ENCODE measurements at places on chromosomes 1 and 21. TPM values are rescaled to one million over a fixed set of nuclear protein-coding genes. Genes with fewer than 3 reads are reported as not detected.

OR2T29 gene
- not detected for polyA plus RNA-seq

SLAMF1 gene
- polyA plus RNA-seq: not detected

FAF1 gene
- 40.2 TPM for polyA plus RNA-seq

MCOLN3 gene
- 0.05 TPM for polyA plus RNA-seq

RGS16 gene
- polyA plus RNA-seq: 0.10 TPM

KCNT2 gene
- 1.3 TPM for polyA plus RNA-seq

NPPA gene
- not detected for polyA plus RNA-seq

EFNA1 gene
- 1.1 TPM for polyA plus RNA-seq

KCNE2 gene
- polyA plus RNA-seq: not detected

PTPN14 gene
- 30.3 TPM for polyA plus RNA-seq

LZIC gene
- polyA plus RNA-seq: 21.6 TPM

MNDA gene
- polyA plus RNA-seq: not detected

TAS1R1 gene
- polyA plus RNA-seq: 0.05 TPM

LCE3B gene
- polyA plus RNA-seq: not detected

DNA sequence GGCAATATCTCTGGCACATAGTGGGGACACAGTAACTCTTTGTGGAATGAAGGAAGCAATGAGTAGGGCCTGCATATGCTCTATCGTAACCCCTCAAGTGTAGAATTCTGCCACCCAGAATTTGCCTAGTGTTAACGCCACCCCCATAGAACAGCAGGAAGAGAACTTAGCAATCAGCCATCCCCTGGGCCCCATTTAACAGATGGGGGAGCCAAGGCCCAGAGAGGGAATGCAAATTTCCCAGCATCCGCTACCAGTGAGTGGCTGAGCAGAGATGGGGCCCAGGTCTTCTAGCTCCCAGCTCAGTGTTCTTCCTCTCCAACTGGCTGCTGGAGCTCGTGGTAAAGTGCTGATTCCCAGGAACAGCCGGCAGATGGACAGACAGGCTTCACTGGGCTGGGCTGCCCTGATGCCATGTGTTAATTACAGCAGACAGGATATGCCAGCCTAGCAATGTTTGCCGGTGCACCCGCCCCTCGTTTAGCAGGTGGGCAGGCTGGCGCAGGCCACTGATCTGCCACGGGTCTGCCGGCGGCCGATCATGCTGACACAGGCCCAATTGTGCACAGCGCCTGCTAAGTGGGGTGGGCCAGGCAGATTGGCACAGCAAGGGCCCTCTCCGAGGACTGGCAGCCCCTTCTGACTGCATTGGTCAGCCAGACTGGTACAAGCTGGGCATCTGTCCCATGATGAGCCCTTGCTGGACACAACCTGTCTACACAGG is 171.9 kb downstream of the IGSF21 start:
- no peak for DNase-seq

GRCh38 chr21:44999972-45000636 is 60.3 kb downstream of the SLX9 start:
- DNase-seq: no peak

- no peak for DNase-seq
These were observed 44.9 kb downstream of the COL18A1 start for GRCh38 chr21:45449658-45450422.

DNA sequence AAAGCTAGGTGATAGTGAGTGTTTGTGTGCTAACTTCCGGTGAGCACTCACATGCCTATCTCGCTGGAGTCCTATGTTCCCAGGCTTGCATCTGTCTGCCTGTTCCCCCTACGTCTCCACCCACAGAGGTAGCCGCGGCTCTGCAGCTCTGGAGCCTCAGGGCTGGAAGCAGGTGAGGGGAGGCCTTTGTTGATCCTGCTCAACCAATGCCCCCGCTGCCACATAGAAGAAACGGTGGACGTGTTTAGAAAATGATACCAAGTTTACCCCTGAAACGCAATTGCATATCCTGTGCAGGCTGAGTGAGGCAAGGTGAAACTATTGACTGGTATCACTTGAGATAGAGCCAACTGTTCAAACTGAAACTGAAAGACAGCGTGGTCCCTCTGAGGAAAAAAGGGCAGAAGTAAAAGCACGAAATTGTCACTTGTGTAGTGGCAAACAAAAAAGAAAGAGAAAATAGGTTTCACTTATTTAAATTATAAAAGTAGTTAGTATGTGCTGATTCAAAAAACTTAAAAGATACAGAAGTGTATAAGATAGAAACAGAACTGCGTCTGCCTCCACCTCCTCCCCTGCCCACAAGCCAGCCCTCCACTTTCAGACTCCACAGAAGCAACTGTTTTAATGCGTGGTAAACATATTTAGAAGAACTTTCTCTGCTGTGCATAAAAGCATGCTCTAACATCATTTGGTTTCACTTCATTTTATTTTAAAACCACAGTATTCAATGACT is 38.6 kb upstream of the ETS2 start:
- no peak for DNase-seq

- DNase-seq: no peak
These were observed 12.6 kb upstream of the MRPS14 start for GRCh38 chr1:175035865-175036264.

GRCh38 chr1:64514197-64514765 is 44.4 kb downstream of the CACHD1 start:
- DNase-seq: peak; percentile 74

DNA sequence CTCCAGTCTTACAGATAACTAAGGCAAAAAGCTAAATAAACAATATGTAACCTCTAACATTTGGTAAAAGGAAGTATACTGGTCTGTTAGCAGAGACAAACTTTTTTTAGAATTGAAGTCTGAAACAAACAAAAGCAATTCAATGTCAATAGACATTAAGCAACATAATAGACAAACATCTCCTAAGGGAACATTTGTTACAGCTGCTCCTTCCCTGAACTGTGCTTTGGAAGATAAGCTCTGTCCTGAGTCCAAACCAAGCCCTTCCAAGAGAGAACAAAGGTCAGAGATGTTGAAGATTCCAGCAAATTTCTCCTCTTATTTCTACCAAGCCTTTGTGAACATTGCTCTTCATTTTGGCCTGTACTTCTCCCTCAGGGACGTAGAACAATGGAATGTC is 25.3 kb downstream of the FMO2 start:
- no peak for DNase-seq

- no peak for DNase-seq
These were observed 2.2 kb upstream of the RNPC3 start for GRCh38 chr1:103523346-103523745.

DNA sequence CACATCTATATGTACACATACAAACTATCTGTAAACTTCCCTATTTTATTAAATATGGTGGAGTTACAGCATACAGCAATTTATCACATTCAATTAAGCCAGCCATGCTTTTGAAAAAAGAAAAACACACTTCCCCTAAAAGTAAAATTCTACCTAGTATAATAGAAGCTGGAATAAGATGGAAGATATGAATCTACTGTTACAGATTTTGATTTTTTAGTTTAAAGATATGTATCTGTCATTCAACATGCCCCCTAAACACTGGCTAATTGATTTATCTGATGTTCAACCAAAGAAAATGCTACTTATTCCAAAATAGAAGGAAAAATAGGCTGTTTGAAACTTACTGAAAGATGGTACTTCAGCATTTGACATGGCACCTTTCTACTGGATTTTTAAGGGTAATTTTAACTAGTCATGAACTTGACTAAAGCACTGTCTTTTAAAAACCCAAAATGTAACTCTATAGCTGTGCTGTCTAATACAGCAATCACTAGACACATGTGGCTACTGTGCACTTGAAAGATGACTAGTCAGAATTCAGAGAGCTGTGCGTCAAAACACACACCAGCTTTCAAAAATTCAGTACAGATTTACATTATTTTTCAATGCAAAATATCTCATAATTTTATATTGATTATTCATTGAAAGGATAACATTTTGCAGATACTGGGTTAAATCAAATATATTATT is 25.0 kb downstream of the NRIP1 start:
- no peak for DNase-seq

DNA sequence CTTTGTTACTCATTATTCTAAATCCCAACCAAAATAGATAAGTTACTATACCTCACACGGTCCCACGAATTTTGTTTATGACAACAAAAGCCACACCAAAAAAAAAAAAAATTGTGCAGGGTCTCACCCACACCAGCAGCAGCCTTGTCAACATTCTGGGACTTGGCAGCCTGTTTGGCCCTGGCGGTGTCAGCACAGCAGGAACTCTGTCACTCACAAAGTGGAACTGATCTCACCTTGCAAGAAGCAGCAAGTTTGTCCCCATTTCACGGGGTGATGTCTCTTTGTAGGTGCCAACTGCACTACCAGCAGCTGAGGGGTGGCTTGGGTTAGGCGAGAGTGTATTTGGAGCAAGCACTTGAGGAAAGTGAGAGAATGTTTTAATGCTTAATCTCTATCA is 75.0 kb upstream of the CHRM3 start:
- DNase-seq: no peak

DNA sequence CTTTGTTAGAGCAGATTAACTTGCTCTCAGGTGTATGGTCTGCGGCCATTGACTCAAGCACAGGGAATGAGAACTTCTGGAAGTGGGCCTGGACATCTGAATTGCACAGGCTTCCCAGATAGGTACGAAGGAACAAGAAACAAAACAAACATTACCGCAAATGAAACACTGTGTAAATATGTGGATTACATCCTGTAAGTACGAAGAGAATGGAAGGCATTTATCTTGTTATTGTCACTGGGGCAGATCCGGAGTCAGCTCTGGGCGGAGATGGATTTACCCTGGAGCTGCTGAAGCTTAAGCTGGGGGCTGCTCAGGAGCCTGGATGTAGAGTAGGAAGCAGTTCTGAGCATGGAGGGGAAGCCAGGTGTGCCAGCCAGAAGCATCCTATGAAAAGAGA is 6.8 kb downstream of the HES2 start:
- no peak for DNase-seq

DNA sequence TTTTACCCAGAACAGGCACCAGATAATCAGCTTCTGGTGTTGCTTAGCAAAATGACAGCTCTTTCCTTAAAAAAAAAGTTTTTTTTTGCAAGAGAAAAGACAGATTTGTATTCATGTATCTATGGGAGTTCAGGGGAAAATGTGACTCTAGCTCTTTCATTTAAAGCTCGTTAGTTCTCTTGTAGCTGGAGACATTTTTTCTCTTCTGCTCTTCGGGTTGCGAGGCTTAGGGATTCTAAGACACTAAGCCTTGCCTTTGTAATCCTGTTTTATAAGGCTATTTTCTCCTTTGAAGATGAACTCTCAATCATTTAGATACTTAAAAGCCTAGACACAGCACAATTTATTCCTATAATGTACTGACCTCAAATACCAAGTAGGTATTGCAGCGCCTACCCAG is 40.3 kb upstream of the EDARADD start:
- no peak for DNase-seq

DNA sequence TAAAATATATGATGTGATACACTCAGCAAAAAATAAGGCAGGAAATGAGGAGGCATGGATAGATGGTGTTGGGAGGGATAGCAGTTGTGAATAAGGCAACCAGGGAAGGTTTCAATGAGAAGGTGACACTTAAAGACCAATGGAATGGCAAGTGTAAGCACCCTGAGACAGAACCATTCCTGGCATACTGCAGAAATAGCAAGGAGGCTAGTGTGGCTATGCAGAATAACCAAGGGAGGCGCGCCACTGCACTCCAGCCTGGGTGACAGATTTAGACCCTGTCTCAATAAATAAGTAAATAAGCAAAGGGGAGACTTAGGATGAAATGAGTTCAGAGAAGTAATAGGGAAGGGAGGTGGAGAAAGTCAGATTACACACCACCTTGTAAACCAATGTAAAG is 113.9 kb downstream of the TOMM20 start:
- no peak for DNase-seq

DNA sequence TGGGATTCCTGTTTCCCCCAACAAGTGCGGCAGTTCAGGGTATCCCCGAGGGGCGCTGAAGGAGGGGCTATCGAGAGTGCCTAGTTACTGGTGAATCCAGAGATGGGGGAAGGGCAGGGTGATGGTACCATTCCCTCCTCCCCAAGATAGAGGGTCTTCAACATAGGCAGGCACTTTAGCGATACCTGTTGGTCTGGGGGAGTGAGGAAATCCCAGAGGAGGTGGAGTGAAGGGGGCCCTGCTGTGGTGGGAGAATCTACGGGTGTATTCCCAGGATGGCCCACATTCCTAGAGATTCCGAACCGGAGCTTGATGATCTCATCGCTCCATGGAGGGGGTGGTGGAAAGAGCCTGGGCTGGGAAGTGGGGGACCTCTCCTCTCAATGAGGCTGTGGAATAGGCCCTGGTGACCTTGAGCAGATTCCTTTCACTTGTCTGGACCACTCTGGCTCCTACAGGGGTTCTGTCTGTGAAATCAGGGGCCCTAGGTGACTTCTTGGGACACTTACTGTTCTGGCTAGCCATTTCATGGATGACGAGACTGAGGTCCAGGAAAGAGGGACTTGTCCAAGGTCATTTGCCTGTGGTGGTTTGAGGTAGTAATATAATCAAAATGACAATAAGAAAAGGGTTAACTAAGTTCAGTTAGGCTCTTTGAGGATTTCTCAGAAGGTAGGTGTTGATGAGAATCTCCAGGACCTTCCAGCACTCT is 52.7 kb upstream of the SYNC start:
- no peak for DNase-seq

DNA sequence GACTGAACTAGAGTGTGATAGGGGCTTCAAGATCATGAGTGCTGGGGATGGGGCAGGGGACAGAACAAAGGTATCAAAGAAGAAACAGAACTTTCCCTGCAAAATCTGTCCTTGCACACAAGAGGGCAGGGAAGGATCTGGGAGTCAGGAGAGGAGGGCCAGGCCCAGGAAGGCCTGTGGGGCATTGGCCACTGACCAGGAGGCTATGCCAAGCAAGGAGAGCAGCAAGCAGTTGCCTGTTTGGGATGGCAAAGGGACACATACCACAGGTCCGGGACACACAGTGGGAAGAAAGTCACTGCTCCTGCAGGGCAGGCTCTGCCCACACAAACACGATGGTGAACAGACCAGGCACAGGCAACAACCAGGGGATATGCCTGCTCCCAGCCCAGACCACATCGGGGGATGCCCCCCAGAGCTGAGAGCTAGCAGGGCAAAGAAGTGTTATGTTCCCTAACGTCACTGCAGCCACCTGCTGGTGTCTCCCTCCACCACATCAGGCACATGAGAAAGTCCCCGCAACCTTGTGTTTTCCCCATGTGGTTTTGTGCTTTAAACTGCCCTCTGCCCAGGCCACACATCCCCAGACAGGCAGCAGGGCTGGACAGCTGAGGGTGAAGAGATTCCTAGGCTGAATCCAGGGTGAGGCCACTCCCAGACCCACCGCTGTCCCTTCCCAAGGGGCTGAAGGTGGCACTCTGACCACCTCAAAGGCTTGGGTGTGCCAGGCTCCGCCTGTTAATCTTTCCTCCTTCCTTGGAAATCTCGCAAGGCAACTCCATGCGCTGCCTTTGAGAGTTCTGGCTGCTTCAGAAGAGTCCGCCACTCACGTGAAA is 53.6 kb downstream of the KIF21B start:
- DNase-seq: no peak

- DNase-seq: no peak
These were observed 14.2 kb downstream of the MARCKSL1 start for GRCh38 chr1:32321712-32322291.

- no peak for DNase-seq
These were observed 72.5 kb upstream of the RAB3GAP2 start for GRCh38 chr1:220344745-220345144.

GRCh38 chr1:160748181-160748877 is 9.3 kb downstream of the SLAMF7 start:
- no peak for DNase-seq
